ENCODE measurements at places on chromosomes 11 and 22. TPM values are rescaled to one million over a fixed set of nuclear protein-coding genes. Genes with fewer than 3 reads are reported as not detected.

DNA sequence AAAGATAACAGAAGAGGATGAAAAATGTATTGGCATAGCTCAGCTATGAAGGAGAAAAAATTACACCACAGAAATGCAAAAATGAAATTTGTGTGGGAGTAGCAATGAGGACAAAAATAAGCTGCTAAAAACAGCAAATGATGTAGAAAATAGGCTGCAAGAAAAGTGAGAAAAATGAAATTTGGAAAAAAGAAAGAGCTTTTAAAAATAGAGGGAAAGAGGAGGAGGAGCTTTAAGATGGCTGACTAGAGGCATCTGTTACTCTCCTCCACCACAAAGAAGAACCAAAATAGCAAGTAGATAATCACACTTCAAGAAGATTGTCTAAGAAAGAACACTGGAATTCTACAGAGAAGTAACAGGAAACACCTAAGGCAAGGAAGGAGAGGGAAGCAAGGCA, 23.7 kb upstream of the OR5AN1 start:
- H3K4me3 ChIP-seq: no peak overlapping the region
- no peak overlapping the region for H3K27ac ChIP-seq
- H3K4me1 ChIP-seq: no peaks in the 10 kb centered on the region

GRCh38 chr11:116334596-116334995, 438.2 kb downstream of the BUD13 start:
- no peaks in the 10 kb centered on the region for H3K36me3 ChIP-seq
- peaks cover 20% of the 10 kb centered on the region for H3K27me3 ChIP-seq
- H3K27ac ChIP-seq: no peak overlapping the region
- no peak for DNase-seq

The OR52E8 gene
- not detected for total RNA-seq

DNA sequence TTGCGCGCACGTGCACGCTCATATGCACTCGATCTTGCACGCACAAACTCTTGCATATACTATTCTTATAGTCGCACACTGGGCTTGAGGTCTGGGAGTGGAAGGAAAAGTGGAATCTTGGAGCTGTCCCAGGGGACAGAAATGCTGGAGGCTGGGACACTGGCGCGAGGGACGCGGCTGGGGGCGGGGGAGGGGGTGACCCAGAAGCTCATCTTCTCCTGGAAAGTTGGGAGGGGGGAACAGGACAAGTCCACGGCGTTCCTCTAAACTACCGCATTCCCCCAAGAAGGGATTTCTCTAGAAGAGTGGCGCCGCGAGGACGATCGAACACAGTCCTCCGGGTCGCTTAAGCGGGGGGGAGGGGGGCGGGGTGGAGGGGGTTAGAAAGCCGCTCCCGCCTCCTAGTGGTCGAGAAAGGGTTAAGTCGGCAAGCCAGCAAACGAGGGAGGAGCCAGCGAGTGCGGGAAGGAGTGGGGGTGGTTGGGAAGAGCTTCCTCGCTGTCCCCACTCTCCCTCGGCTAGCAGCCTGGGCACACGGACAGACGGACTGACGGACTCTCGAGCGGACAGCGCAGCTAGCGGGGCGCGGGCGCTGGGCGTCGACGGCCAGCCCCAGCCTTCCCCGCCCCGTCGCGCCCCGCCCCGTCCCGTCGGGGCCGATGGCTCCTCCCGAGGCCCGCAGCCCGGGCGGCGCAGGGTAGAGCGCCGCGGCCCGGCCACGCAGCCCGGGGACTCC, at the start of gene RTN4RL2:
TSS of gene RTN4RL2 (plus strand) at position 507 of the 736 bp plus-strand sequence. CDS start 338 bp downstream, outside the sequence.
- peak within 1 kb of the TSS; percentile 42 for H3K4me3 ChIP-seq
- peaks cover 36% of the 10 kb centered on the region for H3K4me1 ChIP-seq
- no peak within 1 kb of the TSS for H3K27ac ChIP-seq
- no peaks in the 10 kb centered on the region for H3K36me3 ChIP-seq
- H3K27me3 ChIP-seq: peaks cover 4% of the 10 kb centered on the region

The ANO9 gene
- 25.5 TPM for total RNA-seq

The TRIM51 gene
- not detected for total RNA-seq

All from stomach (tissue), 19 donors.